Activated naive CD4-positive, alpha-beta T cell treated with anti-CD3 and anti-CD28 coated beads, Interleukin-2, amount 10 ng/mL, durations not matched to agents 7 days and 5 days (primary cell): ENCODE measurements at places on chromosomes 7 and 10.

DNA sequence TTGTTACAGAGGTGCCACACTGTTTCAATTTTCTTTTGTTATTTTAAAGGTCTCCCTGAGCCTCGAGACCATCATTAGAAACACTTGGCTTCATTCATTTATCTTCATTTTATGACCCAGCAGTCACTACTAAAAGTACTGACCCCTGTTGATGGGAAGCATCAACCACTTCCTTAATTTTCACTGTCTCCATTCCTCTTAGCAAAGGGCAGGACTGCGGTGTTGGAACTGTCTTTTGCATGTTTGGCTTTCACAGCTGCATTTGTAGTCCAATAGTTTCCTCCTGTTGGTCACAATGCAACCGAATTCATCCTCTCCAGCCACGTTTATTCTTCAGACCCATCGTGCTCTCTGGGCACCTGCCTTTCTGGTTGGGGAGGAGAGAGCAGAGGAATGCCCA lies 46.7 kb upstream of the PDZD8 start:
- no peak for DNase-seq

DNA sequence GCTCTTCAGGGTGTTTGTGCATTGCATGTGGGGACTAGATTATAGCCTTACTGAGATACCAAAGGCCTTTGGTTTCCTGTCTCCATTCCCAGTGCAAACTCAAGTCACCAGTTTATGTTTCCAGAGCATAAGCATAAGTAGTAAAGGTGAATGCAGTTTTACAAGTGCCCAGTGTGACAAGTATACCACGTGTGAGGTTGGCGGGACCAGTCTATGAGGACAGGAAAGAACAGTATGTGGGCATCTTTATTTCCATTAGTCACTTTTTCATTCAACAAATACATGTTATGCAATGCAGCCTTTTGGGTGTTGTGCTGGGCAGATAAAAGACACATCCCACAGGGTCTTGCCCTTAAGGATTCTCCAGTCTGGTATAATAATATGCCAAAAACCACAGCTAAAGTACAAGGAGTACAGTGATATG lies 146.5 kb downstream of the ARID5B start:
- peak; percentile 61 for DNase-seq

- no peak for DNase-seq
Measured at GRCh38 chr7:16395121-16395520, 26.2 kb downstream of the CRPPA start.

DNA sequence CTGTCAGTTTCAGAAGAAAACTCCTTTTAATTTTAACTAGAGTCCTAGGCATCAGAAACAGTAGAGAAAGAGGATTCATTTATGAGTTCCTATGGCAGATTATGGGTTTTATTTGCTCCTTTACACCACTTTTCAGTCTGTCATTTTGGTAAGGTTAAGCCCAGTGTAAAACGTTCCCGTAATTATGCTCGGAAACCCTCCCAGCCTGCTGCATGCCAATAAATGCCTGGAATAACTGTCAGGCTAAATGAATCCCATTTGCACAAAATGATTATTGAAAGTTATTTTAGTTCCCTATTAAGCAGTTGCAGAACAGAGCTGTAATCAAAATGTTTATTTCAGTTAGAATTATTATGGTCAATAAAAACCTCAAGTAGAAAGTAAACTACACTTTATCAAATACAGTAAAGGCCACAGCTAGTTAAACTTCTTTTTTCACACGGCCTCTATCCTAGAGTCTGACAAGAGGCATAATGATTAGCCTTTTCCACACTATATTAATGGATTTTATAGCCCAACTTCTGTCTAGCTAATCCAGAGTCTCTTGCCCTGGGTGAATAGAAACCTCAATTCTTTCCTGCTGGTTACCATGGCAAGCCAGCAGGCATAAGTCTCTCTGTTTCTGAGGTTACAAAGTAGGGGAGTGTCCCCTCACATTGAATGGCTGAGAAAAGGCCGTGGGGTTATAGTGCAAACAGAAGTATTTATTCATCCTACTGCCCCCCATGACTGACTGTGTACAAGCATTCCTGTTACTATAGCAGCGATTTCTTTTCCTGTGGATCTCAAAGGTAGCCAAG lies 80.8 kb upstream of the NPVF start:
- no peak for DNase-seq

GRCh38 chr7:6461946-6462550 lies 14.3 kb upstream of the DAGLB start:
- DNase-seq: no peak

GRCh38 chr10:76942628-76943416 lies 694.8 kb downstream of the KCNMA1 start:
- DNase-seq: no peak

DNA sequence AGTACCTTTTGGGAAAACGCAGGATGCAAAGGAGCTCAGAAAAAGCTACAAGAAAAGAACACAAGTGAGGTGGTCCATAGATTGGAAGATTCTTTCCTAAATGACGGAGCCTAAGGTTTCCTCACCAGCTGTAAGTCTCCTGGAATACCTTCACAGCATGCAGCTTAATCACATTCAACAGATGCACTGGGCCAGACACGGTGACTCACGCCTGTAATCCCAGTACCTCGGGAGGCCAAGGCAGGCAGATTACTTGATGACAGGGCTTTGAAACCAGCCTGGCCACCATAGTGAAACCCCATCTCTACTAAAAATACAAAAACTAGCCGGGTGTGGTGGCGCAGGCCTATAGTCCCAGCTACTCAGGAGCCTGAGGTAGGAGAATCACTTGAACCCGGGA lies 228.7 kb downstream of the FRMD4A start:
- DNase-seq: no peak

DNA sequence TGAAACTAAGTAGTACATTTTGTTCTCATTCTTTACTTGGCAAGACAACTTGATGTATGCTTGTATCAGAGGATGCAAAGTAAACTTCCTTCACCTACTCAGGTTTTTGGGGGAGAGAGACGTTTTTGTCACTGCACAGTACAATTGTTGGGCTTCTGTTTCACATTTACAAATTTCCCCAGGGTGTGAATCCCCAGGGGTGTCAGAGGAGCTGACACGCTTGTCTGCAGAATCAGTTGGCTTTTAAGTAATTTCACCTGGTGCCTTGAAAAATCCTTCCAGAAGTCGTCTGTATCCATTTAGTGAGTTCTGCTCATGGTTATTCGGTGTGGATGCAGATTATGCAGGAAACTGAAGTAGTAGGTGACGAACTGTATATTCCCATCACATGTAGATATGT lies 1227.7 kb upstream of the CELF2 start:
- no peak for DNase-seq

- no peak for DNase-seq
Measured at GRCh38 chr7:116377721-116378120, 121.8 kb upstream of the CAV2 start.

GRCh38 chr7:27239387-27240014 lies 3.1 kb upstream of the EVX1 start:
- DNase-seq: no peak

- DNase-seq: peak; percentile 60
Measured at GRCh38 chr7:50662041-50662694, 97.0 kb upstream of the DDC start.

DNA sequence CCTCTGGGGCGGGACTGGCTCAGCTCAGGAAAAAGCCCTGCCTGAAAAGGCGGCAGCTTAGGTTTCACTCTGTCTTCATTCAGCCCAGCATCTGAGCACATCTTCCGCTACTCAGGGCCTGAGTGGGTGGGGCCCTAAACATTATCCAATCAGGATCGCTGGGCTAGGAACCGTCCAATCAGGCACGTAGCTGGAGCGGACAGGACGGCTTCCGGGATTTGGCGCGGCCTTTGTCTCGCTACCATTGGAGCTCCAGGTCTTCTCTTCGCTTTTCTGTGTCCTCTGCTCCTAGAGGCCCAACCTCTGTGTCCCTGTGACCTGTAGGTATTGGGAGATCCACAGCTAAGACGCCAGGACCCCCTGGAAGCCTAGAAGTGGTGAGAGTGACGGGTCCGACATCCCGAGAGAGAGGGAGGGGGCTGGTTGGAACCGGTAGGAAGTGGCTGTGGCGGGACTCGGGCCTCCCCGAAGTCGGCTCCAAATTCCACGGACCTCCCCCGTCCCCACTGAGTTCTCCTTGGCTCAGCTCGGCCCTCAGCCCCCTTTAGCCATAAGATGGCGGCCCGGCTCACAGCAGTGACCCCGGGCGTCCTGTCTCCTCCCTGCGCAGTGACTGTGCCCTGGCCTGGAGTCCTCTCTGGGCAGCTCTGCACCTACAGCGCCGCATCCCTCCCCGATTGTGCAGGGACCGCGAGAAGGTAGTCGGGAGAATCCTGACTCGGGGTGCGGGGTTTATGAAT lies 99.1 kb downstream of the ZNF680 start:
- DNase-seq: peak; percentile 31

- DNase-seq: no peak
Measured at GRCh38 chr10:113047605-113047962, 97.5 kb downstream of the TCF7L2 start.

DNA sequence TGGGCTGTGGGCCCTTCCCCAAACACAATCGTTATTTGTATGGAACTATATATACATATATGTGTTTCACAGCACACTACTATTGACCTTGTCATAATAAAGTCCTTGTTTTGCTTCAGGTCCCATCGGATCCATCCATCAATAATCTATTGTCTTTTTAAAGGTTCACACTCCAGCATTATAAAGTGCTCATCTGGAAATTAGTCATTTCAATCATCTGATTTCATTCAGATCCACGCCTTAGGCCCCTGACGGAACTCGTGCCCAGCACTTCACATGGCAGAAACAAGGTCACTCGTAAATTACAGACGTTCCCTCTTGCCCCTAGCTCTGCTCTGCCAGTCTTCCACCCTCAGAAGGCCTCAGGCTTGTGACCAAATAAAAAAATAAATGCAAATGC lies 133.1 kb upstream of the PPP2R2D start:
- DNase-seq: no peak

- DNase-seq: no peak
Measured at GRCh38 chr10:128498746-128499145, 372.5 kb upstream of the MKI67 start.

- no peak for DNase-seq
Measured at GRCh38 chr10:31296754-31297153, 22.3 kb upstream of the ZEB1 start.

DNA sequence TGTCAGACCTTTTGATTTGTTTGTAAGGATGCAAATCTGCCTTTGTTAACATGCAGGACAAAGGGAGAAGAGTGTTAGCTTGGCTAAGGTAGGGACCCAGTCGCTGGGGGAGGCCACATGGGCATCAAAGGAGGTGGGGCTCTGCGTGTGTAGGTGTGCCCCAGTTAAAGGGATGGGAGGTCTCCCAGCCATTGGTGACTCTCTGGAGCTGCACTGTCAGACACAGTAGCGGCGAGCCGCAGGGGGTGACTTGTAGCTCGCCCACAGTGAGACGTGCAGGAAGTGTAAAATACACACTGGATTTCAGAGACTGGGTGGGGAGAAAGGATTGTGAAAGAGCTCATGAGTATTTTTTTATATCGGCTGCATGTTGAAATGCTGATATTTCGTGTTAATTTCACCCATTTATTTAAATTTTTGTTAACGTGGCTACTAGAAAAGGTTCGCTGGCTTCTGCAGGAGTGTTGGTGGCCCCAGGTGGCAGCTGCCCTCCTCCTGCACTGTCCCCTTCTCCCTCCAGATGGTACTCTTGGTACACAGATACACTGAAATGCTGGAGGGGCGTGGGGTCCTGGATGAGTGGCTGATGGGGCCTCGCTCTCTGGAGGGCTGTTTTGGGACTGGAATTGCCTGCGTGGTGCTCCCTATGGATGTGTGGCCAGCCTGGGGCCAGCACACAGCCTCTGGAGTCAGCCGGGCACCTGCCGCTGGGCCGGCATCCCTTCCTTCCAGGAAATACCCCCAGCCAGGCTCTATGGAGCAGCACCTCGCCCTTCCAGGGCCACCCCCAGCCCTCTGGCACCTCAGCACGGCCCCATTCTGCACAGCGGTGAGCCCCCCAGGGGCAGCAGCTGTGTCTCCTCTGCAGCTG lies 59.2 kb downstream of the LHPP start:
- no peak for DNase-seq

GRCh38 chr7:112550468-112551060 lies 69.8 kb downstream of the LSMEM1 start:
- peak; percentile 26 for DNase-seq

DNA sequence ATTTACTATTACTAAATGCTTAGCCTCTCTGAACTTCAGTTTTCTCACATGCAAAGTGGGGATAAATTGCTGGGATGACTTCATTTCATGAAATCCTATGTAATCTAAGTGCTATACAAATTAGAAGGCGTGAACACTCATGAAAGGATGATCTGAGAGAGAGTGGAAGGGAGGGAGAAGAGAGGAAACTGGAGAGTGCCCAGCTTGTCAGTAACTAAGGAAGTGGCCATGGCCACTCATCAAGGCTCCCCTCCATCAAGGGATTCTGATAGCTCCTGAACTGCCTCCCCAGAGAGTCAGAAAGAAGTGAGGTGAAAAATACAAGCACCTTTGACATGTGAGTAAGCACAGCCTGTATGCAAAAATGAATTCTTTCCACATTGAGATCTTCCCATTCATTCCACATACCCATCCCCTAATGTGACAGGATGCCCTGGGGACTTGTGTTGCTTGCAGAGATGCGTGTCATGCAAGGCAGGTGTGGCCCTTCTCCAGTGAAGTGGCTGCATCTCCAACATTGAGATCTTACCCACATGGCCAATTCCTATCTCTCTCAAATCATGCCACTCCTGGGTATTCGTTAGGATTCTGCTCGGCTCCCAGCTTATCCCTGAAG lies 76.5 kb upstream of the ITPRID1 start:
- no peak for DNase-seq

- no peak for DNase-seq
Measured at GRCh38 chr7:22980422-22980821, 33.5 kb downstream of the HYCC1 start.

- DNase-seq: no peak
Measured at GRCh38 chr10:73920089-73920488, 9.2 kb downstream of the PLAU start.

DNA sequence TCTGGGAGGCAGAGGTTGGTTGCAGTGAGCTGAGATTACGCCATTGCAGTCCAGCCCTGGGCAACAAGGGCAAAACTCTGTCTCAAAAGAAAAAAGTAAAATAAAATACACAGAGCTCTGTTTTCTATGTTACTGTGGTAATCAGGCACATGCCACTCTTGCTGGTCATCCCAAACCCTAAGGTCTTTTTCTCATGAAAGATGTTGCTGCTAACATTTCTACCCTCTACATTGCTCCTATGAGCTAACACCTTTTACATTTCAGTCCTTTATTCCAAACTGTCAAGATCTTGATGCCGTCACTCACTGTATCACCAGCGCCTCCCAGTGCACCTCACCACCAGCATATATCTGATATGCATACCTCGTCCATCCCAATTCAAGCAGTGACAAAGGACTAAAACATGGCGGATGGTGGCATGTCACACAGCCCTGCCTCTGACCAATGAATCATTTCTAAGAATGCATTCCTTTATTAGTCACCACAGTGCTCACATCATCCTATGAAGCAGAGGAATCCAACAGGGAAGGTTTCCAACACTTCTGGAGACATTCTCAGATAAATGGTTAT lies 4.3 kb downstream of the DAGLB start:
- no peak for DNase-seq
